Cortex of kidney (tissue), 1 donor: ENCODE measurements at places on chromosomes 16 and 17.

GRCh38 chr17:80101946-80102663, 724 bp downstream of the GAA start:
- no peak for DNase-seq

GRCh38 chr16:47204736-47205504, 61.2 kb upstream of the NETO2 start:
- no peak for DNase-seq

DNA sequence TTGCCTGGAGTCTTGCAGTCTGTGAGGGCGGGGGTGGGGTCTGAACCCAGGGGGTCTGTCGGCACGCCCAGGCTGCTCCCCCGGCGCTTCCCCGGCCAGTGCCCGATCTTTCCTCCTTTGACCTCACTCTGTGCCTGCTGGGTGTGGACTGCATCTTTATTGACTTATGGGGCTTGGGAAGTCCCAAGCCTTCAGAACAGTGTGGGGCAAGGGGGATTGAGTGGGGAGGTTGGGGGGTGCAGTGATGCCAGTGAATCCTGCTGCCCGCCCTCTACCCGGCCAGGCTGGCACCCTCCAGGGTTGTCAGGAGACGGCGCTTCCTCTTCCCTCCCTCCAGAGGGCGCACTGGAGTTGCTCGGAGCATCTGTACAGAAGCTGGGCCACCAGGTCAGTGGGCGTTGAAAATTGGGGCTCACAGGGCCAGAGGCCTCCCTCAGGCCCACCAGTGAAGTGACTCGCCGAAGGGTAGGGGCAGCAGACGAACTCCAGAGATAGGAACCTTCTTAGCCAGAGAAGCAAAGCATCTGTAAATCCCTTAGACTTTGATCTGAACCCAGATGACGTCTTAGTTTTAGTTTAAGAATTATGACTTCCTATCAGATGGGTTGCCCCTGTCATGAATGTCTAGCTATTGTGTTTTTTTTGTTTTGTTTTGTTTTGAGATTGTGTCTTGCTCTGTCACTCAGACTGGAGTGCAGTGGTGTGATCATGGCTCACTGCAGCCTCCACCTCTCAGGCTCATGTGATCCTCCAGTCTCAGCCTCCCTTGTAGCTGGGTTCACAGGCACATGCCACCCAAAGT, 184.8 kb upstream of the CIBAR2 start:
- no peak for DNase-seq

GRCh38 chr17:34398990-34399389, 36.0 kb upstream of the CCL1 start:
- DNase-seq, result no peak
